Naive B cell (primary cell): ENCODE measurements at places on chromosomes 1 and 21.

GRCh38 chr1:206909161-206909882 is 12.1 kb downstream of the IL24 start:
- H3K36me3 ChIP-seq: peaks cover 45% of the 10 kb centered on the region
- no peak for DNase-seq
- H3K27ac ChIP-seq: peak overlapping the region; percentile 95
- peak overlapping the region; percentile 74 for H3K4me3 ChIP-seq
- H3K27me3 ChIP-seq: no peaks in the 10 kb centered on the region

DNA sequence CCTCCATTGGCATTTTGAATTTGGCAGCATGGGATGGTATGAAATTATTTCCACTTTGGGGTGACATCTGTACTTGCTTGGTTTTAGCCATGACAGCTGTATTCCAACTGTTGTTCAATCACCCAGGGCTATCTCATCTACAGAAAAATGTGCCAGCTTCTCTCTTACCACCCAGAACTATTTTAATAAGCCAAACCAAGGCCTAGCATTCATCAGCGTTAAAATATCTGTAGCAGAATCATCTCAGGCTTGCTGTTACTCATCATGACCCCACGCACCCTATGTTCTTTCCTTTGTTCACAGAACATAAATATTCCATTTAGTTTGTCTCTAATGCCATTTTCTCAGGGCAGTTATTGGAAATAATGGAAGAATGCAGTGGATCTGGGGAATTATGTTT is 49.8 kb downstream of the GIPC2 start:
- no peak for DNase-seq
- H3K27ac ChIP-seq: no peak overlapping the region
- H3K27me3 ChIP-seq: no peaks in the 10 kb centered on the region
- H3K36me3 ChIP-seq: no peaks in the 10 kb centered on the region
- H3K4me3 ChIP-seq: no peak overlapping the region

DNA sequence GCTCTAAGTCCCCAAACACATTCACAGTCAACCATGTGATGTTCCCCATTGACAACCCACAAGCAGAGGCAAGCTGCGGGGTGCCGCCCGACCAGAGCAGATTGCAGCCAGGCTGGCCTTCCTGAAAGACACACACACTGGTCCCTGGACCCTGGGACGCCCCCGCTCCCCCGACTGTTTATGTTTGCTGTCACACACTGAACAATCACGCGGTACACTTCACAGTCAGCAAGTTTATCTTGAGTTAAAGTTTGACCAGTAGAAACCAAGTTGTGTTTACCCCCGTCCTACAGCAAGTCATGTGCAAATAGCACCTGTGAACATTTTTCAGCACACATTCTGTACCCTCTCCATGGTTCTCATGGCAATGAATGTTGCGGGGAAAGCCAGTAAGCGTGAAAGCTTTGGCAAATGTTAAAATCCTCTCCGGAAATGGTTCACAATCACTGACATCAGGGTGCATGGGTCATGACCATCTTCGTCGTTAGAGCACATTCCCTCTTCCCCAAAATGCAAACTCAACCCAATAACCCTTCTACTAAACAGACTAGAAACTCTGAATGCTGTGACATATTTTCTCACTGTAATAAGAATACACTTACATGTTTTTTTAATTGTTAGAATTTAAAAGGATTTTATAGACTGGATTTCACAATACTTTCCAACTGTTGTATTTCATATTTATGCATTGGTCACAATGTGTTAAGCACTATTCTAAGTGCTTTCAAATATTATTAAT is 33.3 kb upstream of the IRF2BP2 start:
- peaks cover 8% of the 10 kb centered on the region for H3K36me3 ChIP-seq
- no peaks in the 10 kb centered on the region for H3K27me3 ChIP-seq
- no peak overlapping the region for H3K4me3 ChIP-seq
- H3K27ac ChIP-seq: no peak overlapping the region

DNA sequence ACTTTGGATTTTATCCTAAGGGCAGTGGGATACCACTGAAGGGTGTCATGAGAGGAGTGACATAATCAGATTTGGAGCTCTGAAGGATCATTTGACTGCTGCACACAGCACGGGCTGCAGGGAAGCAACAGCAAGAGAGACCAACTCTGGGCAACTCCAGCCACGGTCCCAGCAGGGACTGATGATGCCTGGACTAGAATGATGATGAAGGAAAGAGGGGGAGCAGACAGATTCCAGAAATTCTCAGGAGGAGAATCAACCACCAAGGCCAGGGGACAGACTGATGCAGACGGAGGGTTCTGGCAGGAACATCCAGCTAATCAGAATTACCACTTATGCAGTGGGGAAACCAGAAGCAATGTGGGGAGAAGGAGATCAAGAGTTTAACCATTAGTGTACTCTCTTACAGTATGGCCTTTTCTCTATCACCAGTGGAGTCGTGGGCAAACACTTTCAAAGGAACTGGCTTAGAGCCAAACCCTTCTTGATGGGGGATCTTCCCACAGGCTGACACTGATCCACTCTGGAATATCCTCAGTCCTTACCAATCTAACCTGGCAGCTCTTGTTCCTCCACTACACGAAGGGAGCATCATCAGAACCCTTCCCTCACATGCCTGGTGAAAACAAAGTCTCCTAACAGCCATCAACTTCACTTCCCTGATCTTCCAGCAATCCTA is 3.3 kb downstream of the URB1 start:
- peaks cover 13% of the 10 kb centered on the region for H3K36me3 ChIP-seq
- no peak overlapping the region for H3K27ac ChIP-seq
- no peaks in the 10 kb centered on the region for H3K27me3 ChIP-seq
- no peak overlapping the region for H3K4me3 ChIP-seq
- peaks cover 68% of the 10 kb centered on the region for H3K4me1 ChIP-seq

GRCh38 chr1:75794382-75794781 is 2.3 kb upstream of the MSH4 start:
- no peak for DNase-seq
- no peak overlapping the region for H3K4me3 ChIP-seq
- peaks cover 28% of the 10 kb centered on the region for H3K36me3 ChIP-seq
- H3K27ac ChIP-seq: no peak overlapping the region
- no peaks in the 10 kb centered on the region for H3K27me3 ChIP-seq
- H3K4me1 ChIP-seq: peaks cover 11% of the 10 kb centered on the region

- peak overlapping the region; percentile 69 for H3K27ac ChIP-seq
- H3K4me3 ChIP-seq: peak overlapping the region; percentile 85
- peaks cover 71% of the 10 kb centered on the region for H3K4me1 ChIP-seq
- H3K36me3 ChIP-seq: peaks cover 8% of the 10 kb centered on the region
These were observed 8.7 kb upstream of the PIK3C2B start for GRCh38 chr1:204503122-204503912.

DNA sequence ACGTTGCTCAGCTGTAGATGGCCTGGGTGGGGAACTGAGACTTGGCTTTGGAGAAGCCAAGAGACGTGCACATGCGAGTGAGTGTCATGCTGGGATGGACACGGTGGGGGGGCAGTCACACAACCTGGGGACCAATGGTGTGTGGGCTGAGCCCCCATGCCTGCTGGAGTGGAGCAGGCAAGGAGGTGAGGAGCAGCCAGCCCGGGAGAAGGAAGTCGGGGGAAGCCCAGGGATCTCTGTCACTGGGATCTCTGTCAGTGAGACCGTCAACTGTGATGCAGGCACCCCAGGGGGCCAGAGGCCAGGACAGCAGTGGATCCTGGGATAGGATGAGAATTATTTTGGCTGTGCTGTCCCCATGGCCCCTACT is 11.0 kb upstream of the ZNF669 start:
- H3K27me3 ChIP-seq: peaks cover 20% of the 10 kb centered on the region
- no peak overlapping the region for H3K27ac ChIP-seq
- DNase-seq: no peak
- no peaks in the 10 kb centered on the region for H3K36me3 ChIP-seq

DNA sequence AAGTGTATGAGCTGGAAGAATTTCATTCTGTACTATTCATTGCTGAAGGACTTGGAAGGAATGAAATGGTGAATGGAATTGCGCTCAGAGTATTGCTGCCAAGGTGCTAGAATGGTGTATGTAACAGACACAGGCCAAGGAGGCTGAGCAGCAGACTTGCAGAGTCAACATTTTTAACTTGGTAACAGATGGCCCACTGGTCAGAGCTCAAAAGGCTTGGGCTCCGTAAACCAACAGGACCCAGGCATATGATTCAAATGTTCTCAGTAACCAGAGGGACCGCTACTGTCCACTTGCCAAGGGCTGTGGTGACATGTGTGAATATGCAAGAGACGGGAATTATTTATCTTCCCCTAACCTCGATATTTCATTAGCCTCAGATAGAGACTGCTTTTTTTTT is 28.8 kb upstream of the PTGFRN start:
- H3K36me3 ChIP-seq: no peaks in the 10 kb centered on the region
- no peak overlapping the region for H3K4me3 ChIP-seq
- no peaks in the 10 kb centered on the region for H3K27me3 ChIP-seq
- H3K27ac ChIP-seq: no peak overlapping the region

DNA sequence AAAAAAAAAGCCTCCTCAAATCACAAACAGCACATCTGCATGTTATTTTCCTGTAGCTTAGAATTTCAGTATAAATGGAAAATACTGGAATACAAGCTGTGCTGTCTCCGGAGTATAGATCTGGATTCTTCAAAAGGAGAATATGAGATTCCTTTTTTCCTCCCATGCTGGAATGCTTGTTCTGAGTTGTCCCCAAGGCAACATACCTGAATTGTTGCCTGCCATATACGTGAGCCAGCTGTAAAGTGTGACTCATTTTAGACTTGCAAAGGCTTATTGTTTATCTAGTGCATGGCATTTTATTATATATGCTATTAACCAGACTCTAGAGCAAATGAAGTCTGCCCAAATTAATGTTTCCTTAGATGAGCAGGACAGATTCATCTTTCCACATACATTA is 95.0 kb upstream of the C1orf105 start:
- no peaks in the 10 kb centered on the region for H3K36me3 ChIP-seq
- H3K27ac ChIP-seq: no peak overlapping the region
- no peak for DNase-seq
- H3K27me3 ChIP-seq: no peaks in the 10 kb centered on the region
- no peaks in the 10 kb centered on the region for H3K4me1 ChIP-seq

DNA sequence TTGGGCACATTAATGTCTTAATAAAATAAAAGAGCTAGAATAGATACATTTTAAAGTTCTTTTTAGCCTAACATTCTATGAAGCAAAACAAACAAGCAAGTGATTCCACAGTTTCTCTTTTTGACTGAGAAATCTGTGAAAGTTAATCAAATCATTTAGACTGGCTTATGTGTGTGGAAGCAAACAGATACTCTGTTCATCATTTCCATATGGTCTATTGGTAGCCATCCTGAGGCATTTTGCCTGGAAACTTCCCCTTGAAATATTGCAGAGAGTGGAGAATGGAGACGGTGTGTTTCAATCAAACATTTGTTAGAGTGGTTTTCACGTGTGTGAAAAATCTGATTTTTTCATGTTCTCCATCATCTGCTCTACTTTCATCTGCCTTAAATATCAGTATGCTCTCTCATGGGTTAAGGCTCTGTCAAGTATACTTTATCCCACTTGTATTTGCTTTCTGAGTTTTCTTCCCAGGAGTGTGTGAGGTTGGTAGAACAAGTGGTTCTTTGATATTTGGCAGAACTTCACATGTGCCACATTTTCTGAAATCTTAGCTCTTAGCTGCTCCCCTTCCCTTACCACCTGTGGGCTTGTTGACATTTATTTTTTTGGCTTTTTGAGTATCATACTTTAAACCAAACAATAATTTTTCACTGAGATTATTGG is 139.1 kb upstream of the PTGFR start:
- no peak for DNase-seq
- H3K27me3 ChIP-seq: no peaks in the 10 kb centered on the region
- H3K27ac ChIP-seq: no peak overlapping the region

- H3K27ac ChIP-seq: no peak overlapping the region
- H3K4me3 ChIP-seq: no peak overlapping the region
- no peaks in the 10 kb centered on the region for H3K27me3 ChIP-seq
- H3K4me1 ChIP-seq: no peaks in the 10 kb centered on the region
- no peak for DNase-seq
These were observed 175.5 kb upstream of the OLFM3 start for GRCh38 chr1:102172200-102172599.

- no peak overlapping the region for H3K4me3 ChIP-seq
- H3K27ac ChIP-seq: no peak overlapping the region
- H3K4me1 ChIP-seq: no peaks in the 10 kb centered on the region
- DNase-seq: no peak
- peaks cover 5% of the 10 kb centered on the region for H3K36me3 ChIP-seq
These were observed 115.7 kb downstream of the KCNJ6 start for GRCh38 chr21:37800456-37801061.

DNA sequence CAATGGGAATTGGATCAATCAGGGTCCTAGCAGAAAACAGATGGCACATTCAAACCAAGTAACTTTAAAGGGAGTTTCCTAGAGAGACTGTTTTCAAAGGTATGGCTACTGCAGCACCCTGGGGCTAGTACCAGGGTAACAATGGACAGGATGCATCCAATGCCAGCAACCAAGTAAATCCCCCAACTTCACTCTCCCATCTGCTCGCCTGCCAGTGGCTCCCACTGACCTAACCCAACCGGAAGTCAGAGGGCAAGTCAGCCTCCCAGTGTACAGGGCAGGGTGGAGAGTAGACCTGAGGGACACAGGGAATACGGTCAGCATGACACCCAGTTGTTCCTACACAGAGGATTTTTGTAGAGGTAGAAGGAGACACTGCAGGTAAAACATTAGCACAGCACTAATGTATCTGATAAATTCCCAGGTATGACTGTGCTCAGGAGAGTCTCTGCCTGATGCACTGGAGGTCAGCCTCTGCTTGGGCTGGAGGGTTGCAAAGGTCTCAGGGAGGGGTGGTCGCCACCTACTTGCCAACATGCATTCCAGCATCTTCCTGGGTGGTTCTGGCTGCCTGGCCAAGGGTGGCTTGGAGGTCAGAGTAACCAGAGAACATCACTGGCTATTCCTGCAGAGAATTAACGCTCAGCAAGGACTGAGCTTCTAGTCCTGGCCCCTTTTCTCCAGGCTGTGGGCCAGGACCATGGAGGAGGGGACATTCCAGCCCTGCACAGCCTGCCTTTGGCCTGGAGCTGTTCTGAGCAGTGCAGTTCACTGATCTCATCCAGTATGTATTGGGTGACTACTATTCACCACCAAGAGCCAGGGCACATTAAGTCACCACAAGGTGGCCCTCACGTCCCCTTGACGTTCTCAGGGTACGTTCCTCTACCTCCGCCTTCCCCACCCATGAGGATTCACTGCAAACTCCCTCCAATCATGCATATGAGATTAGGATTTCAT is 5.1 kb upstream of the GJA4 start:
- H3K36me3 ChIP-seq: no peaks in the 10 kb centered on the region
- H3K27me3 ChIP-seq: peaks cover 53% of the 10 kb centered on the region
- DNase-seq: no peak
- H3K4me3 ChIP-seq: no peak overlapping the region
- peaks cover 19% of the 10 kb centered on the region for H3K4me1 ChIP-seq
- H3K27ac ChIP-seq: no peak overlapping the region

DNA sequence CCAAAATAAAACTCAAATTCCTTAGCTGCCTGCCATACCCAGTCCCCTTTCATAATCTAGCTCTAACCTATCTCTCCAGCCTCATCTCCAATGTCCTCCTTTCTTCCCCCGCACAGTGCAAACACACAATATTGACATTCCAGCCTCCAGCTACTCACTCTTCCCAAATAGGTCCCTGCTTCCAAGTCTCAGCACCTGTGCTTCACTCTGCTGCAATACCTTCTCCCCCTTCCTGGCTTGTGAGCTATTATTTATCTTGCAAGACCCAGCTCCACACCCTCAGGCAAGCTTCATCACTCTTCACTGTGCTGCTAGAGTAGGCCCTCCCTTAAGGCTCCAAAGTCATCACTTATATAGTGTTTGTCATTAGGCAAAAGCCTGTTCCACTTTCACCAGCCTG is 9.7 kb downstream of the PLPP3 start:
- no peak for DNase-seq
- no peak overlapping the region for H3K27ac ChIP-seq
- H3K36me3 ChIP-seq: no peaks in the 10 kb centered on the region
- no peaks in the 10 kb centered on the region for H3K27me3 ChIP-seq
- no peak overlapping the region for H3K4me3 ChIP-seq
